ENCODE measurements at places on chromosomes 7 and 10. TPM values are rescaled to one million over a fixed set of nuclear protein-coding genes. Genes with fewer than 3 reads are reported as not detected.

RBM20 gene
- 0.08 TPM for total RNA-seq

MYOZ1 gene
- not detected for total RNA-seq

ITPRID1 gene
- total RNA-seq, result not detected

GSDME gene
- 59.9 TPM for total RNA-seq

TOMM7 gene
- 217 TPM for total RNA-seq

CFAP70 gene
- total RNA-seq, result 1.4 TPM

SPDYE8 gene
- total RNA-seq, result not detected

OR6B1 gene
- not detected for total RNA-seq

SLC13A4 gene
- total RNA-seq, result 3.3 TPM

POLR3A gene
- 17.5 TPM for total RNA-seq

SPDYE2B gene
- 0.16 TPM for total RNA-seq

ITIH5 gene
- 0.09 TPM for total RNA-seq

MASTL gene
- 16.4 TPM for total RNA-seq

C10orf90 gene
- total RNA-seq, result 1.1 TPM

RUFY2 gene
- total RNA-seq, result 37.3 TPM

FLNC gene
- total RNA-seq, result 193 TPM

OPALIN gene
- not detected for total RNA-seq

HOXA7 gene
- total RNA-seq, result not detected

STEAP4 gene
- total RNA-seq, result 2.1 TPM

C10orf62 gene
- total RNA-seq, result not detected

EPHA1 gene
- total RNA-seq, result not detected

TMEM270 gene
- total RNA-seq, result not detected

OR2AE1 gene
- total RNA-seq, result 0.65 TPM

C10orf53 gene
- not detected for total RNA-seq

GDF2 gene
- total RNA-seq, result not detected

HOXA10 gene
- total RNA-seq, result 0.08 TPM

ZNF467 gene
- 0.27 TPM for total RNA-seq

MYL7 gene
- total RNA-seq, result not detected

DYDC2 gene
- not detected for total RNA-seq

NSMCE4A gene
- 25.0 TPM for total RNA-seq

C1GALT1 gene
- total RNA-seq, result 90.0 TPM

HECTD2 gene
- total RNA-seq, result 10.9 TPM

SFXN2 gene
- total RNA-seq, result 2.3 TPM

SLC26A3 gene
- total RNA-seq, result not detected

EEPD1 gene
- total RNA-seq, result 5.7 TPM

AKR1C4 gene
- total RNA-seq, result not detected

HMX3 gene
- total RNA-seq, result not detected

FZD1 gene
- total RNA-seq, result 28.7 TPM

PLEKHS1 gene
- total RNA-seq, result not detected

SEC23IP gene
- total RNA-seq, result 51.2 TPM

EPO gene
- not detected for total RNA-seq

TUBB8 gene
- not detected for total RNA-seq

Data from fibroblast of the aortic adventitia (primary cell).